ENCODE measurements at places on chromosomes 12 and 14.
A peak's percentile ranks its signal among the peaks of the same experiment; 100 is the strongest.

DNA sequence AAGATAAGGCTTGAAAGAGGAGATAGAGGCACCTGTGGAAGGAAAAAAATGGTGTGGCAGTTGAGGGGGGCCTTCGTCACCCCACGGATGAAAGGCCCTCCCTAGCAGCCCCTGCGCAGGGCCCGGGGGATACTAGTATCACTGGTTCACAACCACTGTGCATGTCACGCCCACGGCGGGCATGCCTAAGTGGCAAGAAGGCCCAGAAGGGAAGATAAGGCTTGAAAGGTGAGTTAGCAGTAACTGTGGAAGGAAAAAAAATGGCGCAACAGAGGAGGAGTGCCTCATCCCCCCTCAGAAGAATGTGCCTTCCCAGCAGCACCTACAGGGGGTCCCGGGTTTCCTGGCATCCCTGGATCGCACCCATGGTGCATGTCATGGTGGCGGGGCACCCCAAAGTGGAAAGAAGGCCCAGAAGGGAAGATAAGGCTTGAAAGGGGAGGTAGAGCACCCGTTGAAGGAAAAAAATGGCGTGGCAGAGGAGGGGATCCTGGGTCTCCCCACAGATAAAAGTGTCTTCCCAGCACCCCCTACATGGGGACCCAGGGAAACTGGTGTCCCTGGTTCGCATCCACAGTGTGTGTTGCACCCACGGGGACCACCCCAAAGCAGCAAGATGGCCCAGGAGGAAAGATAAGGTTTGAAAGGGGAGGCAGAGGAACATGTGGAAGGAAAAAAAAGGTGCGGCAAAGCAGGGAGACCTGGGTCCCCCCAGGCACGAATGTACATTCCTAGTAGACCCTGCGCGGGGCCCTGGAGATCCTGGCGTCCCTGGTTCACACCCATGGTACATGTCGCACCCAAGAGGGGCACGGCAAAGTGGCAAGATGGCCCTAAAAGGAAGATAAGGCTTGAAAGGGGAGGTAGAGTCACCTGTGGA lies 279.2 kb downstream of the ALG10 start:
- DNase-seq, result no peak

DNA sequence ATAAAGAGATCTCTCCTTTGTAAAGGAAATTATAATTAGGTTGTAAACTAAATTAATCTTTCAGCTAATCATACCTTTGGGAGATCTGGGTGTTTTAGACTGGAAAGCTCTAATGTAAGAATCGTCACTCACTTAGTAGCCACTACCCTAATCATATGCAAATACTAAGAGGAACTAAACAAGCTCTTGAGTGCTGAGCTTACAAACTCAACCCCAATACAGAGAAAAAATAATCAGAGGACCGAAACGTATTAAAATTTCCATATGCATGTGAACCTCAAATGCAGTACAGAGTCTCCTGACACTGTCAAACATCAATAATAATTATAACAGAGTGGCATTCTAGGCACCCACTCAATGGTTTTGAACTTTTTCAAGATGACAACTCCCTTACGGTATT lies 235.3 kb upstream of the FOXN3 start:
- no peak for DNase-seq

DNA sequence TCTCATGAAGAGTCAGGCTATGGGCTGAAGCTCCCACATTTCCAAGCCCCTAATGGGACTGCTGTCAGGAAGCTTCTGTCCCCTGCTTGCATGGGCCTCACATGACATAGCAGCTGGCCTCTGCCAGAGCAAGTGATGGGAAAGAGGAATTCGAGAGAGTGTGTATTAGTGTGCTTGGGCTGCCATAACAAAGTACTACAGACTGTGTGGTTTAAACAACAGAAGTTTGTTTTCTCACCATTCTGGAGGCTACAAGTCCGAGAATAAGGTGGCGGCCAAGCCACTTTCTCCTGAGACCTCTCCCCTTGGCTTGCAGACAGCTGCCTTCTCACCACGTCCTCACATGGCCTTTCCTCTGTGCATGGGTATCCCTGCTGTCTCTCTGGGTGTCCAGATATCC lies 274.4 kb downstream of the NUAK1 start:
- no peak for DNase-seq

- peak; percentile 20 for DNase-seq
These were observed 7.0 kb downstream of the ETNK1 start for GRCh38 chr12:22631863-22632463.
